ENCODE measurements at places on chromosomes 4 and X.

GRCh38 chr4:3402491-3403347 is 39.0 kb upstream of the HGFAC start:
- DNase-seq: no peak

GRCh38 chr4:10151182-10151581 is 34.6 kb upstream of the WDR1 start:
- DNase-seq: no peak

DNA sequence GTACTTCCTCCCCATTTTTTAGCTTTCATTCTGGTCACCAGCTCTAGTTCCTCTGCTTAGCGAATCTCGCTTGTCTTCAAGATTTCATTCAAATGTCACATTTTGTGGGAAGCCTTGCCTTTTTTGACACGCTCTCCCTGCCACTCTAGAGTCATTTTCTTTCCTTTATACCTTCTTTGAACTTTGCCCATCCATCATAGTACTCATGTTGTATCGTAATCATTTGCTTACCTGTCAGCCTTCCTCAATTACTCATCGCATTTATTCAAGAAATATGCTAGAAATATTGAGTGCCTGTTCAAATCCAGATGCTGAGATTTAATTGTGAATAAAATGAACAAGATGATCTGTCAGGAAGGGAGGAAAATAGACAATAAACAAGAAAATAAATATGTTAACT is 21.8 kb downstream of the TSPAN7 start:
- no peak for DNase-seq

DNA sequence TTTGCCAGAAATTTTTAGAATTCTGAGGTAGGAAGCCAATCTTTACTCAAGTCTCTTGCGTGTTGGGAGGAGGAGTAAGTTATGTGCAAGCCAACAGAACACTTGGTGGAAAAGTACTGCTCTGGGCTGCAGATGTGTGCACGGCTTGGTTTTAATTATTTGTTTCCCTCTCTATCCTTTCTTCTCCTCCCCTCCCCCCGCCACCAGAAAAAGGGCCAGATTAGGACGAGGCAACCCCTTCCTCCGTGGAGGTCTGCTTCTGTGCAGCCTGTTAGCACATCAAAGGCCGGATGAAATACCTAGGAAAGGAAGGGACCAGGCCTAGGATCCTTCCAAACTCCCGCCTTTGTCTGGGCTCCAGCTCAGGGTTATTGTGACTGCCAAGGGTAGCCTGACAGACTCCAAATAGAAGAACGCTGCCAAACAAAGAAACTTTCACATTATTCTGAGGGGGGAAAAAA is 1.0 kb upstream of the PGRMC1 start:
- DNase-seq: no peak

- DNase-seq: no peak
Observed at GRCh38 chrX:134599184-134599914, 58.9 kb downstream of the PLAC1 start.

- DNase-seq: no peak
Observed at GRCh38 chr4:126465341-126465740, 1150.6 kb downstream of the FAT4 start.

GRCh38 chr4:94804650-94805049 is 46.9 kb downstream of the BMPR1B start:
- no peak for DNase-seq

DNA sequence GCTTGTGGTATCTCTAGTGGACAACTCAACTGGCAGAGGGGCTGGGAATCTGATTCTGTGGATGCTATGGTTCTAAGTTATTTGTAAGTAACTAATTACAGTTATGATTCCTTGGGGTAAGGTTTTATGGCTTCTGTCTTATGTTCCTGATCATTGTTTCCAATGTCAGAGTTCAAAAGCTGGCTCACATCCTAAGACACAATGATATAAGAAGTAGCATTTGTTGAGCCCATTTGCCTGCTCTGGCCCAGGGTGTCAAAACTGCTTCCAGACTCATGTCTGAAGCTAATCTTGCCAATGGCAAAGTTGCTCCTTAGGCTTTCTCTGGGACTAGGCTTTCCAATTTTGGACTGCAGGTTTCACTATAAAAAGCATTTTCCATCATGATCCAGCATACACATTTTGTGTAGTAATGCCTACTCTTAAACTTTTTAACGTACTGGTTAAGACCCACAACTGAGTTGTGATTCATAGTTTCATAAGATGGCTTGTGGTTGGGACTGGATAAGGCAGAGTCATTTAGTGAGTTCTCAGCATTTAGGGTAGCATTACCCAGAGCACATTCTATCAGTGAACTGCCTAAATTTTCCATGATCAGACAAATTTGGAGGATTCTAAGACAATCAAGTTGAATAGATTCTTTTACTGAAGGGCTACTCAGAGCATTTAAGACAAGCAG is 50.0 kb downstream of the CCNI start:
- no peak for DNase-seq

DNA sequence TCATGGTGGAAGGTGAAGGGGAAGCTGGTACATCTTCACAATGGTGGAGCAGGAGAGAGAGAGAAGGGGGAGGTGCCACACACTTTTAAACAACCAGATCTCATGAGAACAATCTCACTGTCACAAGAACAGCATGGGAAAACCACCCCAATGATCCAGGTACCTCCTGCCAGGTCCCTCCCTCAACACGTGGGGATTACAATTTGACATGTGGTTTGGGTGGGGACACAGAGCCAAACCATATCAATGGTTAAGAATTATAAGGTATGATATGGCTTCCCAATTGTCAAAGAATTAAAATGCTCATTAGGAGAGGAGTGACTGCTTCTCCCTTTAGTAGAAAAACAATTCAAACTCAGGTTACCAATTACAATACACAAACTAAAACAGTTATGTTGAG is 143.3 kb downstream of the PDLIM5 start:
- no peak for DNase-seq

DNA sequence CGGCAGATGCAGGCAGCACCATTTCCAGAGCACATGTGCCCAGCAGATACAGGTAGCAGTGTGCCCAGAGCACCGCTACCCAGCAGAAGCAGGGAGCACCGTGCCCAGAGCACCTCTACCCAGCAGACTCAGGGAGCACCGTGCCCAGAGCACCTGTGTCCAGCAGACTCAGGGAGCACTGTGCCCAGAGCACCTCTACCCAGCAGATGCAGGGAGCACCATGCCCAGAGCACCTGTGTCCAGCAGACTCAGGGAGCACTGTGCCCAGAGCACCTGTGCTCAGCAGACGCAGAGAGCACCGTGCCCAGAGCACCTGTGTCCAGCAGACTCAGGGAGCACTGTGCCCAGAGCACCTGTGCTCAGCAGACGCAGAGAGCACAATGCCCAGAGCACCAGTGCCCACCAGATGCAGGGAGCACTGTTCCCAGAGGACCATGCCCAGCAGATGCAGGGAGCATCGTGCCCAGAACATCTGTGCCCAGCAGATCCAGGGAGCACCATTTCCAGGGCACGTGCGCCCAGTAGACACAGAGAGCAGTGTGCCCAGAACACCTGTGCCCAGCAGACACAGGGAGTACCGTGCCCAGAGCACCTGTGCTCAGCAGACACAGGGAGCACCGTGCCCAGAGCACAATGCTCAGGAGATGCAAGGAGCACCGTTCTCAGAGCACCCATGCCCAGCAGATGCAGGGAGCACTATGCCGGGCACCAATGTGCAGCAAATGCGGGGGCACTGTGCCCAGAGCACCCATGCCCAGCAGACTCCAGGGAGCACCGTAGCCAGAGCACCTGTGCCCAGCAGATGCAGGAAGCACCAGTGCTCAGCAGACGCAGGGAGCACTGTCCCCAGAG is 236.4 kb downstream of the DHRSX start:
- no peak for DNase-seq

GRCh38 chrX:48468693-48469691 is 1.1 kb downstream of the SLC38A5 start:
- DNase-seq: no peak

DNA sequence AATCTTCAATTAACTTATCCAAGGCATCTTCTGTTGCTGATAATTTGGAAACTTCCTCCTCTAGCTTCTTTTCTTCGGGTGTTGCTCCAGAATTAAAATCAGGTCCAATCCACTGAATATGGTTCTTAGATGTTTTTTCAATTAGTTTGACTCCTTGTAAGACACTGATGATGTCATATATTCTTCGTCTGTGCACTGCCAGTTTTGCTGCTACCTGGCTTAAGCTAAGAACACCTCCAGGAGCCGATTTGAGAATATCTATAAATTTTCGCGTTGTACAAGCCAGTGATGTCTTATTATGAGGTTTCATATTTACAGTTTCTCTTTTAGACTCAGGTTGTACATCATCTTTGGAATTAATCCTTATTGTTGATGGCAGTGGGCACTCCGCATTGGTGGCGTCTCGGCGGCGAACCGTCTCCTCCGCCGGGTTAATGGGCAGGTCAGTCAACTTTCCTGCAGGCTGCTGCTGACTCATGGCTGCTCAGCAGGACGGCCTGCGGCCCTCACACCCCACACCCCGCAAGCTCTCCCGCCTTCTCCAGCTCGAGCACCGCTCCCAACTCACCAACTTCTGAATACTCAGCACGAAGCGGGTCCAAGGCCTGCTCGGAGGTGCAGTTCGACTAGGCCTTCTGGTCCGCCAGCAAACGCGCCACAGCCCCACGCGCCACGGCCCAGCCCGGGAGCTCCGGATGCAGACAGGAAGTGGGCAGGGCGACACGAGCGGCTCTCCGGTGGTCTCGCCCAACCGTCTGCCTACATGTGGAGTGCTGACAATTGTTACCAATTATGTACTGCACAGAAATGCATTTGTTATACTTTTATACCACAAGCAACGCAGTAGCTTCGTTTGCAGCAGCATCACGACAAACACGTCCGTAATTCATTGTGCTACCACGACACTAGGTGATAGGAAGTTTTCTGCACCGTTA is 49.2 kb upstream of the FHL1 start:
- DNase-seq: no peak

GRCh38 chr4:98094118-98094517 is 49.2 kb downstream of the STPG2 start:
- DNase-seq: no peak

GRCh38 chr4:113181289-113182007 is 132.0 kb downstream of the ANK2 start:
- DNase-seq: no peak

DNA sequence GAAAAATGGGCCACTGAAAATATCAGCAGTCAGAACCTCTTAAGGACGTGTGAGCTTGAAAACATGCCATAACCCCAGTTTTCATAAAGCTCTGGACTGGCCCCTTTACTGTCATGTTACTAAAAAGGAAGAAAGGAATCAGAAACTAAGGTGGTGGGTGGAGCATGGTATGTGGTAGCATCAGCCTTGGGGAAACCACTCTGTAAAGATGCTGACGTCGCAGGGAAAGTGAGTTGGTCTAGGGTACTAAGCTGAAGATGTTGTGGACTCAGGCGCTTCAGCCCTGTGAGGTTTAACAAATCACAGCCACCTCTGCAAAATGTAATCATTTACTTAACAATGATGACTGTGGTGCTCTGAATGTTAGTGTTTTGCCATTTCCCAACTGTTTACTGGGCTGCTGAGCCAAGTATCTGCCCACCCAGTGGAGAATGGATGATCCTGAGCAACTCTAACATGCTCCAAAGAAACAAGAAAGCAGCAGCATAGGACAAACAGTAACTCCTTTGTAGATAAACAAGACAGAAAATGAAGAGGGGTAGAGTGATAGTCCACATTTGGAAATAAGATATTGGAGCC is 33.4 kb downstream of the C4orf54 start:
- DNase-seq: no peak

- no peak for DNase-seq
Observed at GRCh38 chr4:156575430-156576073, 396.0 kb downstream of the PDGFC start.

- no peak for DNase-seq
Observed at GRCh38 chr4:94746746-94747145, 11.0 kb upstream of the BMPR1B start.

DNA sequence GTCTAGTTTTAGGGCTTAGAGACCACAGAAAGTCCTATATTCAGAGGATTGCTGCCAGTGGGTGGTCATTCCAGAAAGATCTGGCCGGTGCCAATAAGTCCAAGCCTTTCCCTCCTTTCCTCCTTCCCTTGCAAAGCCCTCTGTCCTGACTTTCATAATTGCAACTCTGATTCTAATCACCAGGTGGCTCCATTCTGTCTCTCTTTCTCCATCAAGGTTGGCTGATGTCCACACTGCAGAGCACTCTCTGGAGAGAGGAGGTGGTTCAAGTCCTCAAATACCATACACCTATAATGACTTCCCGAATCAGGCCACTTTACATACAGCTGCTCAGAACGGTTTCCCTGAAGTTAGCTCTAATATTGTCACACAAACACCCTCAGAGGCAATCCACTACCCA is 22.4 kb upstream of the ARMCX4 start:
- no peak for DNase-seq

DNA sequence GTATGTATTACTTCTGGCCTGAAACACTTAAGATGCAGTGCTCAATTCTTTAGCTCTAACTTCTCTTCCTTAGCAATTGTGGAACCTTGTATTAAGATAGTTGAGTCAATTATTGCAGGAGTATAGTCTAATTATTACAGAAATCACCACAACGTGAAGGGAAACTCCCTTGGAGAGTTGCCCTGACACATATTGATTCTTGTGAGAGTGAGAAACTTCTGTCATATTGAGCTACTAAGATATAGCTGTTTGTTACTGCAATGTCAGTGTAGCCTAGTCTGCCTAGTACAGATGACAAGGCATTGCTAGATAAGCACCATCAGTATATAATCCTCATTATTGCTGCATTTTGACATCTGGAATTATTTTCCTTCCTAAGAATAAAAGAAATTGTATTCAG is 82.7 kb upstream of the TEX13C start:
- no peak for DNase-seq

- DNase-seq: no peak
Observed at GRCh38 chrX:7076245-7076661, 71.3 kb upstream of the STS start.

DNA sequence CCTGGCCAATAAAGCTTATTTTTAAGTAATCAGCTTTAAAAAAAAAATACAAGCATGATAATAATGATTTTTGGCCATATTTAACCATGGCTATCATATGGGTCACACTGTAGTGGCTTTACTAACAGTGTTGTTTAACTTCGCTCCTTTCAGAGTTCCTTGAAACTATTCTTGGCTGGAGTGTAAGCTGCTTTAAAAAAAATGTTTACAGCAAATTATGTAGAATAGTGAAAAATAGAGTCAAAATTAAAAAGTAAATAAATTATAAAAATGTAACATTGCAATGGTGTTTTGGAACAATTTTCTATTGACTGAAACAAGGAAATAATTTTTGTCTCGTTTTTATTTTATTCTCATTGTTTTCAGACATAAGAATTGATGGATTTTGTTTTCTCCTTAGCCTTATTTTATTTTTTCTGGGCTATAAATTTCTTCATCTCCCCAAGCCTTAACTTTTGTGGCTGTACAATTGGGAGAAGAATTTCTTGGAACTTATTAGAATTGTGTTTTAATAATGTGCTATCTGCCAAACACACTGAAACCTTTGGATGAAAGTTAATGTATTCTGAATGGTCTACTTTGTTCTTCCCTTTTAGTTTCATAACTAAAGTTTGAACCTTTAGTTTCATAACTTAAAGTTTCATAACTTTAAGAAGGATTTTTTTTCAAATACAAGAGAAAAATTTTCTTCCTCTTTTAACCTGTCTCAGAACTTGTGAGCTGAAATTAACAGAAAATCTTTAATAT is 182.0 kb downstream of the ARHGAP24 start:
- DNase-seq: no peak
